ENCODE measurements at places on chromosomes 13 and 19. TPM values are rescaled to one million over a fixed set of nuclear protein-coding genes. Genes with fewer than 3 reads are reported as not detected.

ZNF223 gene
- 4.2 TPM for total RNA-seq

- DNase-seq, result no peak
Measured at GRCh38 chr13:78630511-78630910, 27.2 kb upstream of the POU4F1 start.

GRCh38 chr13:51257187-51257586 is 35.0 kb downstream of the FAM124A start:
- no peak for DNase-seq

DNA sequence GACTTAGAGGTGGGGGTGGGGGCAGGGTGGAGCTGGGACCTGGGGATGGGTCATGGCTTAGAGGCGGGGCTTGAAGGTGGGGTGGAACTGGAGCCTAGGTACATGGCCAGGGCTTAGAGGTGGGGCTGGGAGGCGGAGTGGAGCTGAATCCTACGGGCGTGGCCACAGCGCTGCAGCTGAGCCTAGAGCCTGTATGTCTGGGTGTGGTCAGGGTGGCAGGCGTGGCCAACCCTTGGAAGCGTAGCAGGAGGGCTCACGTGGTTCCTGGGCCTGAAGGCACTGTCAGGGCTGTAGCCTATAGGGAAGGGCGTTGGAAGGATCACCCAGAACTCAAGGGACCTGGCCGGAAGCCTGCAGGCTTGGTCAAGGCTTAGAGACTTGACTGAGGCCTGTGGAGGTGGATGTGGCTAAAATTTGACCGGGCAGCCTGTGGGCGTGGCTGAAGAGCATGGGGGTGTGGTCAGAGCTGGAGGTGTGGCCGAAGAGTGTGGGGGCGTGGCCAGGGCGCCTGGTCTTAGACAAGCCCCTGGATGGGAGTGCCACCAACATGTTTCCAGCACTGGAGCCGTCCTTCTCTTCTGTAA is 24.3 kb downstream of the COLGALT1 start:
- peak; percentile 59 for DNase-seq

DNA sequence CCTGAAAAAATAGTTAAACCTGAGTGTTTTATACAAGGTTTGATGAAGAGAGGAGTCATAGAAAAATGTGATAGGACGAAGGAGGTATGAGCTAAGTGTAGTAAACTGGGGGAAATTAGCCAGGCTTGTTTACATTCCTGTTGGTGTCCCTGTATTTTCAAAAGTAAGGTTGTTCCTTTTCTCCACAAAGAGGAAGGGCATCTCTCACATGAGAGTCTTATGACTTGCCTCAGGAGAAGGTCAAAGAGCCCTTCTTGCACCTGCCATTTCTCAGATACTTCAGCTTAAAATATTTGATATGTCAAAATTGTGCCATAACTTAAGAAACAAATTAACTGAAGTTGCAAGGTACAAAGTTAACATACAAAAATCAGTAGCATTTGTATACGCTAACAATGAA is 3.6 kb upstream of the N4BP2L2 start:
- DNase-seq, result no peak

CGB5 gene
- 1.9 TPM for total RNA-seq

DNA sequence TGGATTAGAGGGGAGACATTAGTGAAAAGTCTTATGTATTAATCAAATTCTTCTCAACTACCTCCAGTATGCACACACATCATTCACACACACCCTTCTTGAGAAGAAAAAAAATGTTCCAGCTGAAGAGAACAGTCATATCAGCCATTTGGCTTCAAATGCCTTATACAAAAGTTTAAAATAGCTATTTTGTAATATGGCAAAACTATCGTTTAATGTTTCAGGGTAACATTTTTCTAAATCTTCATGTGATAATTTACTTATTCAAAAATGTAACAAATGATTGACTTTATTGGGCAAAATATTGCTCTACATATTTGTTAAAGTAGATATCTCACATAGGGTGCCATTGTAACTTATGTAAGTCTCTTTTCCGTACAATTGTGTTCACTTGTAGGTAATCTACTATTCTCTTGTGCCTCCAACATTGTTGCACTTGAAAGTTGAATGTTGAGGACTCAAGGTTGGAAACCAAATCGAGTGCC is 13.6 kb downstream of the ZIC2 start:
- DNase-seq, result no peak

NMRK2 gene
- total RNA-seq, result not detected

CEACAM7 gene
- not detected for total RNA-seq

DNA sequence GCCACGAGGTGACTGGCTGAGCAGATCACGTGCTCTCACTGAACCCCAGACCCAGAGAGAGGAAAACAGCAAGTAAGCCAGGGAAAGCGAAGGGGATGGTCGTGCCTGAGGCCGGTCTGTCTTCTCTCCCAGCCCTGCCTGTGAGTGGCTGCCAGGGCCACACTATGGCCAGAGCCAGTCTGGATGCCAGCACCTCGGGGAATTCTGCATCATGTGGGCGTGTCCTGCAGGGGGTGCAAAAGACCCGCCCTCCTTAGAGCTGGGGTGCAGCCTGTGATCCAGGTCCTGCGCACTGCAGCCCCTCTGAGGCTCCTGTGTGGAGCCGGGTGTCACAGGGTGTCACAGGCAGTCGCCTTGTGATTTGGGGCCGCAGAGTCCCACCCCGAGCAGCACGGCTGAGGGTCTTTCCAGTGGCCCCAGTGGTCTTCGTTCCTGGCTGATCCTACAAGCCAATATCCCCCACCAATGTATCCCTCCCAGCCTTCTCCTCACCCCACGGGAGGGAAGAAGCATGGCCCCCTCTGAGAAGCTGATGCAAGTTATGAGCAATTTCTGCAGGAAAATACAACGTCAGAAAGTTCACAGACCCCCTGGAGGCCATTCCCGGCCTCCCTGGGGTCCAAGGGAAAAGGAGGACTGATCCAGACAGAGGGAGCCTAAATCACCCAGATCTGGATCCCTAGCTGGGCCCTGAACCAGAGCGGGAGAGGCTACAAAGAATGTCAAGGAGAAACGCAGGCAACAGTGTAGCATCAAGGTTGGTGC is 7.7 kb downstream of the PPP1R12C start:
- DNase-seq, result no peak

DNA sequence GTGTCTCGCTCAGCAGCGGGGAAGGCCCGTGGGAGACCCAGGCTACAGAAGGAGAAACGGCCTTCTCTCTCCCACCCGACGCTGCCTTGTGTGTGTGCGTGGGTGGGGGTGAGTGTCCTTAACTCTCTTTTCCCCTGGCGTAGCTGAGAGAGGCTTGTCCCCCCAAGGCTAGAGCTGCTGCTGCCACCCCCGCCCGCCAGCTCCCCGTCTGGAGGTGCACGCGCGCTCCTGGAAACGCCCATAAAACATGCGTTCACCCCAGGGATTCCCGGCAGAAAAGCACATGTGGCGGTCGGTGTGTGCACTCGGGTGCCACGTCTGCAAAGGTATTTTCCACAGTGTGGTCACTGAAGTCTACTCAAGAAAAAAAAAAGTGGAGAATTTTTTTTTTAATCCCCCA is 36.1 kb downstream of the GADD45B start:
- DNase-seq, result no peak

S1PR4 gene
- total RNA-seq, result 0.37 TPM

RXFP2 gene
- not detected for total RNA-seq

ELSPBP1 gene
- not detected for total RNA-seq

GRCh38 chr13:96848286-96848685 is 146.0 kb downstream of the OXGR1 start:
- no peak for DNase-seq
